ENCODE measurements at places on chromosomes 3 and 15.

- DNase-seq, result no peak
Measured at GRCh38 chr3:58478781-58479180, 13.1 kb upstream of the KCTD6 start.

DNA sequence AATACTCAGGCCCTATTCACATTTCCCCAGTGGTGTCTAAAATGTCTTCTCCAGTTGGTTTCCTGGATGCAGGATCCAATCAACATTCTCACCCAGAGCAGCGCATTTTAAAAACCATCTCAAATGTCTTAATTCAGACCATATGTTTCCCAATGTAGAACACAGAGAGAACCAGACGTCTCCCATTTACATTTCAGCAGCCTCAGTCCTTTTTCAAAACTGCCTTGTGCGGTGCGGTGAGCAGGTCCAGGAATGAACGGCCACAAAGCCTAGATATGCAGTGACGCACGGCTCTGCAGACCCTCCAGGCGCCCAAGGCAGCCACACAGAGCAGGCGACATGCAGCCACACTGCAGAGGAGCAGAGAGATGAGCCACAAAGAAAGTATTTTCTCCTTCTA, 66.1 kb upstream of the MEX3B start:
- no peak for DNase-seq

GRCh38 chr15:93250950-93251349, 161.9 kb upstream of the RGMA start:
- DNase-seq, result no peak

DNA sequence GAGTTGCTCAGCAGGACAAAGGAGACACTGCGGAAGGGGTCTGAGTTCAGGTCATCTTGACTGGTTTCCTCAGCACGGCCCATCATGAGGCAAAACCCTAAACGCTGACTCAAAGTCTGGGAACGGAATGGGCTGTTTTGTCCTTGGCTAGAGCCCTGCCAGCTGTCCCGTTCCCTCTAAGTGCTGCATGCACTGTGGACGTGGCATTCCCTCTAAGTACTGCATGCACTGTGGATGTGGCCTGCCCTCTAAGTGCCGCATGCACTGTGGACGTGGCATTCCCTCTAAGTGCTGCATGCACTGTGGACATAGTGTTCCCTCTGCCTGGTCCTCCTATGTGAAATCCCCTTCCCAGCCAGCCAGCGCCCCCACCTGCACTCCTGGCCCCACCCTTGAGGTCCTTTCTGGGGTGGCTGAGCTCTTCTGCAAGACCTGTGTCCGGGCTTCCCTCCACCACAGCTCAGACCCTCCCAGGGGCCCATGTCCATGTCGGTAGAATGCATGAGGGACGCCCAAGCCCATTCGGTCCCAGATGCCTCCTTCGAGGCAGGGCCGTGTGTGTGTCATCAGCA, 36.7 kb downstream of the TM2D3 start:
- DNase-seq, result no peak

DNA sequence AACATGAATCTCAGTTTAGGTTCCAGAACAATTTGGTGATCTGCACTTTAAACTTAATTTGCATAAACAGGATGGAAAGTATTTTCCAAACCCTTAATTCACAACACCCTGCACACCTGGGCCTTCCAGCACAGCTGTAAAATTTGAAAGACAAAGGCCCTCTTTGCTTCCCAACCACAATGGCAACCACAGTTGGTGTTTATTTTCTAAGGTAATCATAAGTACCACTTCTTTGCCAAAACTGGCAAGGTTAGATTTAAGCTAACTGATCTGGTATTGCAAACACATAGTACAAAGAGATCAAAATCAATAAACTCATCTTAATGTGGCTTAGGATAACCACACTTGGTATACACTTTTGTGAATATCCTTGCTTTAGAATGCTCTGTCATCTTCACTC, 4.1 kb downstream of the LRIG1 start:
- DNase-seq, result no peak

- no peak for DNase-seq
Measured at GRCh38 chr15:73633991-73634495, 854 bp upstream of the NPTN start.

GRCh38 chr3:58175437-58176184, 35.2 kb downstream of the DNASE1L3 start:
- DNase-seq, result no peak

- DNase-seq, result no peak
Measured at GRCh38 chr15:78944669-78945407, at the start of gene CTSH. Gene CTSH, minus strand, starts transcription at chr15:78945046. Its CDS starts 65 bp downstream, at chr15:78944981.

DNA sequence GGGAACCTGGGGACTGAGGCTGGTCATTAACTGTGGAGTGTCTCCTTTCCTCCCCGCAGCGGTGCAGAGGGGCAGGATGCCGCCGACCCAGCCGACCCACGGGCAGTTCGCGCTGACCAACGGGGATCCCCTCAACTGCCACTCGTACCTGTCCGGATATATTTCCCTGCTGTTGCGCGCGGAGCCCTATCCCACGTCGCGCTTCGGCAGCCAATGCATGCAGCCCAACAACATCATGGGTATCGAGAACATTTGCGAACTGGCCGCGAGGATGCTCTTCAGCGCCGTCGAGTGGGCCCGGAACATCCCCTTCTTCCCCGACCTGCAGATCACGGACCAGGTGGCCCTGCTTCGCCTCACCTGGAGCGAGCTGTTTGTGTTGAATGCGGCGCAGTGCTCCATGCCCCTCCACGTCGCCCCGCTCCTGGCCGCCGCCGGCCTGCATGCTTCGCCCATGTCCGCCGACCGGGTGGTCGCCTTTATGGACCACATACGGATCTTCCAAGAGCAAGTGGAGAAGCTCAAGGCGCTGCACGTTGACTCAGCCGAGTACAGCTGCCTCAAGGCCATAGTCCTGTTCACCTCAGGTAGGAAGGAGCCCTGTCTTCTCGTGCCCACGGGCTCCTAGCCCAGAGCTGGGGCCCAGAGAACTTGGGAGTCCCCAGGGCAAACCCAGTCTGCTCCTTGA, 3.7 kb downstream of the NR2F2 start:
- no peak for DNase-seq

- DNase-seq, result no peak
Measured at GRCh38 chr3:100465892-100466777, 26.3 kb upstream of the TMEM45A start.

GRCh38 chr3:8286086-8286485, 215.5 kb upstream of the LMCD1 start:
- DNase-seq, result no peak

DNA sequence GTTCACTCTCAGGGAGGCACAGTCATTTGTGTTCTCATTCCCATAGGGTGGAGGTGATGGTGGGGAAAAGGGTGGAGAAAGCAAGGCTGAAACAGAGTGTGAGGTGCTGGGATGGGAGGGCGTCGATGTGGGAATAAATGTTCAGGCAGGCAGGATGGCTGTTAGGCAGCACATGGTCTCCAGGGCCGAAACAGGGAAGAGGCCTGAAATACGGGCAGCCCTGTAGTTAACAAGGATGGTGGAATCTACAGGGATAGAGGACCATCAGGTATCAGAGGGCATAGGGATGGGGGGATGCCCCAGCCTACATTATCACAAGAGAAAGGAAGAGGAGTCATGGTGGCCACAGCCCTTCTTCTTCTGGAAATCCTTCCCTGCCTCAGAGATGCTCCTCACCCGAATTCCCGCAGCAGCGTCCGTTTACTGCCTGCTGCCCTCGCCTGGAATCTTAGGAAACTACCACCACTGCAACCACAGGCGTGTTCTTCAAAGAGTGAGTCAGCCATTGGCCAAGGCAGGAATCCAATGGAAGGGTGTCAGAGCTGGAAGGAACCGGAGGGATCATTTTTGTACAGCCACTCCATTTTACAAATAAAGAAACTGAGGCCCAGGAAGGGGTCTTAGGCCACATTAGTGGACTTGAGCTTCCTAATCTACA, 49.7 kb upstream of the POMGNT2 start:
- DNase-seq, result peak; percentile 19

DNA sequence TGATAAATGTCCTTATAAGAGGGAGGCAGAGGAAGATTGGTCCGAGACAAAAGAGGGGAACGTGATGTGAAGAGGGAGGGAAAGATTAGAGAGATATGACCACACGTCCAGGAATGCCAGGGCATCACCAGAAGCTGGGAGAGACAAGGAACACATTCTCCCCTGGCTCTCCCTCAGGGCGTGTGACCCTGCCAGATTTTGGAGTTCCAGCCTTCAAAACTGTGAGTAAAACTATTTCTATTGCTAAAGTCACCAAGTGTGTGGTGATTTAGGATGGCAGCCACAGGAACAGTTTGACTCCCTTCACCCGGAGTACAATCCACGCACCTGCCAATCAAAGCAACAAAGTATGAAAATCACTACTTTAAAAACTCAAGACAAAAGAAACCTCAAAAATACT, 32.1 kb upstream of the TJP1 start:
- DNase-seq, result no peak
